ENCODE measurements at places on chromosomes 3 and 15.

DNA sequence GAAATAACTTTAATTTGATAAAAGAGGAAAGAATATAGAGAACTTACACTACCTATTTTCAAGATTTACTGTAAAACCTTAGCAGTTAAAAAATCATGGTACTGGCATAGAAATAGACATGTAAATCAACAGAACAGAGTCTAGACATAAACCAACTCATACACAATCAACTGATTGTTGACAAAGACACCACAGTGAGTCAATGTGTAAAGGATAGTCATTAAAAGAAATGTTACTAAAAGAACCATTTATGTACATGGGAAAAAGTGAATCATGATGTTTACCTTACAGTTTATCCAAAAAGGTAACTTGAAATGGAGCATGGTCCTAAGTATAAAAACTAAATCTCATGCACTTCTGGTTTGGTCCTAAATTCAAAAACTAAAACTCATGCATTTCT is 847.4 kb downstream of the IGSF11 start:
- DNase-seq: no peak

- DNase-seq: no peak
Measured at GRCh38 chr3:14133188-14133800, 8.4 kb downstream of the TMEM43 start.

- no peak for DNase-seq
Measured at GRCh38 chr3:197490098-197491058, 65.4 kb downstream of the BDH1 start.

GRCh38 chr3:141875374-141875892 is 1.0 kb upstream of the ATP1B3 start:
- DNase-seq: peak; percentile 71

- no peak for DNase-seq
Measured at GRCh38 chr3:2153053-2153452, 54.4 kb downstream of the CNTN4 start.

- DNase-seq: no peak
Measured at GRCh38 chr3:46372492-46373359, 2.0 kb downstream of the CCR5 start.

- DNase-seq: no peak
Measured at GRCh38 chr3:107323723-107324122, 53.5 kb upstream of the CCDC54 start.

- no peak for DNase-seq
Measured at GRCh38 chr3:136753326-136753939, 1.3 kb upstream of the STAG1 start.

DNA sequence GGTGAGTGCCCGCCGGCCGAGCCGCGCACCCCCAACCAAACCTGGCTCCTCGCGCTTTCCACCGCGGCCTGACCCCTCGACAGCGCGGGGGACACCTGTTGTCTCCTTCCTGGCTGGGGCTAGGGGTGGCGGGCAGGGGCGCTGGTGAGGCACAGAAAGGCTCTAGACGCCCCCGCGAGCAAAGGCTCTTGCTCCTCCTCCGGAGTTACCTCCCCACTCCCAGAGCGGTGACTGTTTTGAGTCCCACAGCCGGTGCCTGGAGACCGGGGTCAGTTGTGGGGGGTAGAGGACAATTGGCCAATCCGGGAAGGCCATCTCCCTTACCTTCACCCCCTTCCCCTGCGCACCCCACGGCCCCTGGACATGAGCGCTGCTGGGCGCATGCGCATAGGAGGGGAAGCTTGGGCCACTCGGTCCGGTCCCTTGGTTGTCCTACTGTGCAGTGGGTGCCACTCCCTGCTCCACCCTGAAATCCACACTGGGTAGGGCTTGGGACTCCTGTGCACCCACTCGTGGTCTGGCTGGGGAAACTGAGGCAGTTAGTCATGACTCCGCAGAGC is 554 bp downstream of the CHST13 start:
- DNase-seq: no peak

GRCh38 chr3:54309601-54310000 is 187.2 kb downstream of the CACNA2D3 start:
- no peak for DNase-seq

DNA sequence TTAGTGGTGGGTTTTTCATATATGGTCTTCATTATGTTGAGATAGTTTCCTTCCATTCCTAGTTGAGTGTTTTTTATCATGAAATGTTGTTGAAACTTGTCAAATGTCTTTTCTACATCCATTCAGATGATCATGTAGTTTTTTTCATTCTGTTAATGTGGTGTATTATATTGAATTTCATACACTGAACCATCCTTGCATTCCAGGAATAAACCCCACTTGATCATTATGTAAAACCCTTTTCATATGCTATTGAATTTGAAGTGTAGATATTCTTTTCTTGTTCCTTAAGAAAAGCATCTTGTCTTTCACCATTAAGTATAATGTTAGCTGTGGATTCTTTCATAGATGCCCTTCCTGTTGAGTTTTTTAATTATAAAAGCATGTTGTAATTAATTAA is 42.9 kb downstream of the PIAS1 start:
- DNase-seq: no peak

DNA sequence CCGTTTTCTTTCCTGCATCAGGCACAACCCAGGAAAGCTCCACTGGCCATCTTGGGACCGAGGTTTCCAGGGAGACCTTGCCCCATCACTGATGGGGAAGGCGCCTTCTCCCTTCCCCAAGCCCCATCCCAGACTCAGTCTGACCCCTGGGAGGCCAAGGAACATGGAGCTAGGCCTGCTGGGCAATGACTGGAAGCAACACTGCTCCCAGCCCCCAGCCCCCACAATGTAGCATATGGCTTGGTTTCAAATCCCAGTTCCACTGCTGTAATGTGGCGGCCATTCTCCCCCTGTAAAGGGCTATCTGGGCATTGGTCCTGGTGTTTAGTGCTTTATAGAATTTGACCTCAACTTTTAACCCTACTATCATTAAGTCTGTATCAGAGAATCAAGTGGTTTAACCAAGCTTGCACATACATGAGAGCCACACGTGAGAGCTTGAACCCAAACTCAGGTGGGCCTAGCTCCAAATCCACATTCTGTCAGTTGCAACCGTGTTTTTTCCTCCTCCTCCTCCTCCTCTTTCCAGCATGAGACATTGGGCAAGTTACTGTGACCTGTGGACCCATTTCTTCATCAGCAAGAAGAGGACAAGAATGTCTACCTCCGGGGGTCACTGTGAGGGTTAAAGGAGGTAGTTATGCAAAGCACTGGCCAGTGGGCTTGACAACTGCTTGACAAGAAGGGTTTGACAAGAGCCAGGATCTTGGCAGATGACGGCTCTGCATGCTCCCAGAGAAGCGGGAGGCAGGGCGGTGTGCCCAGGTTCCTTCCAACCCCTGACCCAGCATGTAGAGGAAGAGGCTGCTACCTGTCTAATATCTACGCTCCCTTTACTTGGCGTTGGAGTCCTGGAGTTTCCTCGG is 37.4 kb downstream of the KLHL25 start:
- no peak for DNase-seq

DNA sequence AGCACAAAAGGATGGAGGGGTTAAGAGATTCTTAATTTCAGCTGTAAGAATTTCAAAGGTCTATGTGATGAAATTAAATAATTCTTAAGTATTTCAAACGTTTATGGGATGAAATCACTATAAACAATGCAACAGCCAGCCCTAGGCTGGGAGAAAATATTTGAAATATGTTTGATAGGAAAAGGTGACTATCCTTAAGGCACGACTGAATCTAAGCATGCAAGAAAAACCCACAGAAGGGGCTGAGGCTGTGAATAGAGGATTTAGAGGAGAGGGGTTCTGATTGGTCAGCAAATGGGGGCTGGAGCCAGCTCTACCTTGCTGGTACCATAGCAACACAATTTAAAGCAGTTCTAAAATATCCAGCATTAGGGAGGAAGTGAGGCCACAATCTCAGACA is 220.8 kb upstream of the ATP10A start:
- no peak for DNase-seq

DNA sequence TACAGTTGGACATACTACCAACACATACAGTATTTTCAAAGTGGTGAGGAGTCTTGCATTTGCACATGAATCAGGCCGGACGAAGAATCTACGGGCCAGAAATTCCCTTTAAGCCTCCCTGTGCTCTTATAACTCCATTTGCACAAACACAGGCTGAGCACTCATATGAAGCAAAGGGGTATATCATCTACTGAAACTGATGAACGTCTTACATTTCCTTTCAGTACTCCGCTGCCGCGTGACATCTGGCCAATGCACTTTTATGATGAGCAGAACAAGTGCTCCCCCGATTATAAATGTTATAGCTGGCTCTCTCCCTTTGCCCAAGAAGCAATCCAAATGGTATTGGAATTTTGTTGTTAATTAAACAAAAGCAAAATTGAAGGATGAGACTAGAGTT is 110.3 kb upstream of the ICE2 start:
- DNase-seq: no peak

- no peak for DNase-seq
Measured at GRCh38 chr3:152724270-152724669, 110.7 kb upstream of the P2RY1 start.

DNA sequence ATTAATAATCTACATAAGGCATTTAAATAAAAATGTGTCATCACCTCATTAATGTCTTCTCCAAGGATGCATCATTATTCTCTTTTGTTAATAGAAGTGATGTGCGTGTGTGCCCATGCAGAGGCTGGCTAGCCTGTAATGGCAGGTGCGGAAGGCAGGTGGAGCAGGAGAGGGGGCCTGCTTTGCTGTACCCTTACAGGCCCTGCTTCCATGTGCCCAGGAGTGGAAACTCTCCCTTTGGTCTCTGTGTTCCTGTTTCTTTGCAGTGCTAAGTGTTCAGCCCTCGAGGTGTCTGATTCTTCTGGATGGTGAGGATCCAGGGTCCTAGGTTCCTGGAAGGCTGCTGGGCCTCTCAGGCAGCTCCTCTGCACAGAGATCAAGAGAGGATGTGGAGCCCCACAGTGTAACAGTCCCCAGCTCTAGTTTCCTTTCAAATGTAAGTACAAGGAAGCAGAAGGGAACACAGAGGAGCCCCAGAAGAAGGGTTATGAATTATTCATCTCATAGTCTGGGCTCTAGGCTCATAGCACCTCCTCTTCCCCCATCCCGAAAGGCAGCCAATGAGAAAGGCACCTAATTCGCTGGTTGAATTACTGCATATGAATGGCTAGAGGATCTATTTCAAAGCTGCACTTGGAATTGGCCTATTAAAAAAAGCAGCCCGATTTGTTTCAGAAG is 39.2 kb upstream of the AGBL1 start:
- no peak for DNase-seq

DNA sequence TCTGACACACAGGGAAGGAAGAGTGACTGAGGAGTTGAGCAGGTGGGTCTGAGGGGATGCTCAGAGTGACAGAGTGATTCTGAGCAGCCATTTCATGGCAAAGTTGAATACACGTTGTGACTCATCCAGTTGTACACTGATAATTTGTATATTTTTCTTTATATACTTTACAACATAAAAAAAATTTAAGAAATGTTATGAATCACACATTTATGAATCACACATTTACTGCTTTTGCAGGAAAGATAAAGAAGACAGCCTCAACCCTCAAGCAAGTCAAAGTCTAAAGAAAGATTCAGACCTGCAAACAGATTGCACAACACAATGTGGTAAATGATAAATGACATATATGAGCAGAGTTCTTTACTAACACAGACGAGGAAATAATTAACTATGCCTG is 21.0 kb upstream of the CHMP2B start:
- DNase-seq: no peak

GRCh38 chr15:69209661-69210060 is 49.2 kb downstream of the GLCE start:
- DNase-seq: no peak

DNA sequence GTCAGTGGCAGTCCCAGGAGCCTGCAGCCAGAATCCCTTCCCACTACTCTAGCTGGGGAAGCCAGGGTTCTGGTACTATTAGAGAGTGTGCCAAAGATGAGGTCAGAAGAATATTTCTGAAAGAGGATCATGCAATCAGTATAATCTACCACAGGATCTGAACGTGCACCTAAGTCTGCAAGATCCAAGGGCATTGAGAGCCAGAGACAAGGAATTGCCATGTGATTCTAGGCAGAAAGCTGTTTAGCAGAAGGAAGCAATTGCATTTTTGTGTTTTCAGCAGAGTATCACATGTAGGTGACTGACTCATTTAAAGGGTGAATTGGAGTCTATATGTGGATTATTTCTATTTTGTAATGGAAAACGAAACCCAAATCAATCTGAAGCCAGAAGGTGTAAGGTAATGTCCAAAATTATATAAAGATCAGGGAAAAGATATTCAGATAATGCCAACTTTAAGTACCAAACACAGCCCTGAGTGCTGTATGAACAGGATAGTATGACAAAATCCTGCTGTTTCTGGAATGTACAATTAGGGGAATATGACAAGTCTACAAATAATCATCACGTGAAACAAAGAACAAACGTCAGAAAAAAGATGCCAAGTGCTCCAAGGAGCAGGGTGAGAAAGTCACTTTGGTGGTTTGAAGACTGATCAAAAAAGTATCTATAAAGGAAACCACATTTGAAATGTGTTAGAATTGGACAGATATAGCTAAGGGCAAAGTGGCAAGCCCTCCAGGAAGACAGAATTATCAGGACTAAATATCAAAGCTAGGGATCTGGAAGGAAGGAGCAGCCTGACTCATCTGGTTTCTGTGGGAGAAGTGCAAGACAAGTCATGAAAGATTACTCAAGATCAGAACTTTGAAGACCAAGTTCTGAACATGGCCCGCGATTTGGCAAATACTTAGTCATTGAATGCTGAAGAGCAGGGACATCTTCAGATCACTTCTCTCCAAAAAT is 1036.6 kb downstream of the NTRK3 start:
- DNase-seq: no peak

GRCh38 chr3:123414973-123415775 is 33.7 kb downstream of the ADCY5 start:
- no peak for DNase-seq

DNA sequence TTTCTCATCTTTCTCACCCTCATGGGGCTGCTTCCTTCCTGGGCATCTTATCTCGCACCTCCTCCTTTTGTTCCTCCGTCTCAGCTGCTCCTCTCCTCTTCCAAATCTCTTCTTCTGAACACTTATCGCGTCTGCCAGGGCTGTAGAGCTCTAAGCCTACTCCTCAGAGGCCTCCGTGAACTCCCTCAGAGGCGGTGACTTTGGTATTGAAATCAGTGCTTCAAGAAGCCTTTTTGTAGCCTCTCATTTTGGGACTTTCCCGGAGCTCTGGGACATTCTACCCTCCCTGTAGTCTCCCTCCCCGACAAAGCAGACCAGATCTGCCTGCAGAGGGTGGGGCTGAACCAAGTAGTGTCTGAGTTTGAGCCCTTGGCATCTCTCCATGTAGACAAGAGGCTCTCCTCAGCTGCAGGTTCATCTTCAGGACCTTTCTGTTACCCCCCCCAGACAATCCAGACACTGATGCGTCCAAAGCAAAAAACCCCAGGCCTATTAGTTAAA is 17.5 kb upstream of the CPNE9 start:
- DNase-seq: no peak

DNA sequence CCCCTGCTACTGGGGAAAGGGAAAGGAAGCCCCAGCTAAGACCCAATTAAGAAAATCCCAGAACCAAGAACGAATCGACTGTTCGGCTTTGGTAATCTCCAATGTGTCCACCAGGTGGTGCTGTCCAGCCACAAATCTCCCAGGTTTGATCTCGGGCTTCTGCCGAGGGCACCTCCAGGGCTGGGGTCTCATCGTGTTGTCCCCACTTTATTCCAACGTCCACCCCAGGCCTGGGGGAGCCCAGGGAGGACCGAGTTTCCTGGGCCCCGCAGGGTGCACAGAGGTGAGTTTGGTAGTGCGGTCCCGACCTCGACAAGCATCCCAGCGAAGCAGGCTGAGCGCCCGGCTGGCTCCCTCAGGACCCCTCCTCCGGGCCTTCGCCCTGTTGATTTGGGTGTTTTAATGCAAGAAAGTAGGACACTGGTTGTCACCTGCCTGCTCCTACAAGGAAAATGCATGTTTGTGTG is 185.1 kb downstream of the GOLGA6L6 start:
- DNase-seq: no peak

GRCh38 chr3:72829701-72830100 is 18.5 kb downstream of the SHQ1 start:
- no peak for DNase-seq
